ENCODE measurements at places on chromosomes 6 and 20.

DNA sequence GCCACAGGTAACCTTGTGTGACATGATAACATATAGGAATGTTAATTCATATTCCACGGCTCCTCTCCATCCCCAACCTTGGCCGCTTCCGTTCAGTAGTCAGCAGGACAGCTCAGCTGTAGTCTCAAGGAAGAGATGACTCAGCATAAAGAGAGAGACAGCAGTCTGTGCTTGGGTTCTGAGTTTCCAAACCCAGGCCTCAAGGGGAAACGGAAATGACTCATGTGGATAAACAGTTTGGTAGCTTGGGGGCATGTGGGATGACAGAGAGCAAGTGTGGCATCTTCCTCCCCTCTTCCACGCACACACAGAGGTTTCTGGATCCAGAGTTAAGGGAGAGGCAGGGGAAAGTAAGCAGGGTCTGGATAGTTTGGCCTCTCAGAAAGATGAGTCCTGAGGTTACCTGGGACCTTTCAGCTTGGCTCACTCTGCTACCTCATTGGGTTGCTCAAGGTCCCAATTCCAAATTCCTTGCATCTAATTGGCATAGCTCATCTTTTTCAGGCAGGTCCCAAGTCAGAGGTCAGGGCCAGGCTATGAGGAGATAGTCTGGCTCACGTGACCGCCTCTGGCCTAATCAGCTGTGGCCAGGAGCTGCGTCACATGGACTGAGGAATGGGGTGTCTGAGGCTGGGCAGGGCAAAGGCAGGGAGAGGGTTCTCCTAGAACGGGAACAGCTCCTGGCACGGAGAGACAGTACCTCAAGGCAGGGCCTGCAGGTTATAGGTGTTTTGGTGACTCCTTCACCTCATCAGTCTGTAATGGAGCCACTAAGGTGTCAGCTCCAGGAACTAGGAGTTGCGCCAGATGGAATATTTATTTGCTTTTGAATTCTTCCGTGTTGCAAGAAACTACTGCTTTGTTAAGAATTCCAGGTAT, 36.5 kb upstream of the MLN start:
- DNase-seq: peak; percentile 91

DNA sequence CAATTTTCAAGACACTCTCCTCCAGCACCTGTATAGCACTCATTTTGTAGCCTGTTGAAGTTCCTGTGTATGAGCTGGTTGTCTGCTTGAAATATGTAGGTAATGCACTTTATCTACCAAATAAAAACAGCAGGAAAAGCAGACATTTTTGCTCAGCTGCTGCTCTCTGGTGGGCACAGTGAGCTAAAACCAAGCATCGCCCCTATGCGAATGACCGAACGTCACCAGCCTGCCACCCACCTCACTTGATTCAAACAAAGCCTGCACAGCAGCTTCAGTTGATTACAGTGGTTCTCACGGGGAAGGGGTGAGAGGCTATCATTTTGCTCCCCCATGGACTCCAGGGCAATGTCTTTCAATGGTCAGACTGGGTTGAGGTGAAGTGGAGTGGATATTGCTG, 185.7 kb downstream of the SASH1 start:
- DNase-seq: no peak

GRCh38 chr6:31585491-31585890, 586 bp upstream of the LST1 start:
- DNase-seq: peak; percentile 27

DNA sequence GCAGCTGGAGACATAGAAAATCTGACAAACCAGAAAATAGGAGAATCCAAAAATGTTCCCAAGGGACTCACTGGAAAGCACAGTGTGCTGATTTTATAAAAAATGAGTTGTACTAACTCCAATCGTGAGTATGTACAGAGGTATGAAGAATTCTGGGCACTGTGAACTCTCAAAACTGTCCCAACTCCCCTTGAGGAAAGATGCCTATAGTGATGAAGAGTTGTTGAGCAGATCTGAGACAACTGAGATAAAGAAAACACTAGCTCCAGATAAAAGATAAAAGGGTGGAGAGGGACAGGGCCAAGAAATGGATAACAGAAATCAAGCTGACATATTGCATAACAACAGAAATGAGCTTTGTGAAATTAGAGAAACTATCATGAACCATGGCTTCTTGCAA, 481.4 kb downstream of the MAFB start:
- DNase-seq: no peak

DNA sequence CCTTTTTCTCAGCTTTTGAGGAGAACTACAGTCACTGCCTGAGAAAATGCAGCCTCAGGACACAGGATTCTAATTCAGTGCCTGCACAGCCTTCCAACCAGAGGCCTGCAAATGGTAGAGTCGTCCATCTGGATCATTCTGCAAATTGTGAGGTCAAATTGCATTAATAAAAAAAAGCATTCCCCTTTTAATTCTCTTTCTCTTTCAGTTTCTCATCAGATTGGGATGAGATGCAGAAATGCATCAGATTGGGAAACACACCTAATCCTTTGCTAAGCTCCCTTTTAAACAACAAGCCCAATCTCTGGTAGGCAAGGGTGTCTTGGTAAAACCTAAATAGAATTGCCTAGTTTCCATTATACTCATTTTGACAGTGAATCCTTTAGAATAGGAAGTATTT, 838.8 kb downstream of the MAFB start:
- no peak for DNase-seq

DNA sequence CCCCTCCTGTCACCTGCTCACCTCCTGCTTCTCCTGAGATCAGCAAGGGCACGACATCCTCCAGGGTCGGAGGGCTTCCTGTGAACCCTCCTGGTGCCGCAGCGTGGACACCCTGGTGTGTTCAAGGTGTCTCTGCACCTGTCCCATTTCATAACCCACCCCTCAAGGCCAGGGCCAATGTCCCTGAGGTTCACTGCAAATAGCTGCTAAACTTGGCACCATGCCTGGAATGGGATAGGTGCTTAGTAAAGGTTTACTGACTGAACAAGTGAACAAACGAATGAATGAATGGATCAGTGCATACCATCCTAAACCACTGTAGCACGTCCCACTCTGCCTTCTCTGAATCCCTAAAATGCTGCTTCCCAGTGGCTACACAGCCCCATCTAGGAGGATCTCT, 35.0 kb downstream of the SIRPA start:
- DNase-seq: no peak

DNA sequence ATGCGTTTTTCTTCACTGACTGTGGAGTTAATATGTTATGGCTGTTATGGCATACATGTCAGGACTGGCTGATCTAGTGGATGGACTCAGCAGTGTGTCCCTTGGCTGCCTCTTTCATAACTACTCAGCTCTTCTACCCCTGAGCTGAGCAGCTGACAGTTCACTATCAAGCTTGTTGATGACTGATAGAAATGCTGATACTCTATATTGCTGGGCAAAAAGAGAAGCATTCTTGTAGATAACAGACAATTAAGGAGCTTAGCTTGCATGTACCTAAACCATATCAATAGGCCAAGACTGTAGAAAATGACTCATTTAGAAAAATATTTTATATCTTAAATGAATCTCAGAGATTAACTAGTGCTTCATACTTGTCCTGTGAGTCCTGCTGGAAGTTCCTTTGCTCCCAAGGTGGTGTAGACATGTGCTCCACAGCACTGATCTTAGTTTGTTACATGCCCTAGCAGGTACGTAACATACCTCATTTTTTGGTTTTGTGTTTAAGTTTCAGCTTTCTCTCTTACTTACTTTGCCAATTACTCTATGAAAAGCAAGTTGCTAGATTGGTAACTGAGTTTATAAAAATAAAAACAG, 236.9 kb downstream of the GMDS start:
- no peak for DNase-seq

GRCh38 chr6:77740380-77740779, 87.5 kb downstream of the MEI4 start:
- DNase-seq: no peak

- DNase-seq: peak; percentile 81
These were observed 24.5 kb upstream of the SMIM29 start for GRCh38 chr6:34273242-34273805.

DNA sequence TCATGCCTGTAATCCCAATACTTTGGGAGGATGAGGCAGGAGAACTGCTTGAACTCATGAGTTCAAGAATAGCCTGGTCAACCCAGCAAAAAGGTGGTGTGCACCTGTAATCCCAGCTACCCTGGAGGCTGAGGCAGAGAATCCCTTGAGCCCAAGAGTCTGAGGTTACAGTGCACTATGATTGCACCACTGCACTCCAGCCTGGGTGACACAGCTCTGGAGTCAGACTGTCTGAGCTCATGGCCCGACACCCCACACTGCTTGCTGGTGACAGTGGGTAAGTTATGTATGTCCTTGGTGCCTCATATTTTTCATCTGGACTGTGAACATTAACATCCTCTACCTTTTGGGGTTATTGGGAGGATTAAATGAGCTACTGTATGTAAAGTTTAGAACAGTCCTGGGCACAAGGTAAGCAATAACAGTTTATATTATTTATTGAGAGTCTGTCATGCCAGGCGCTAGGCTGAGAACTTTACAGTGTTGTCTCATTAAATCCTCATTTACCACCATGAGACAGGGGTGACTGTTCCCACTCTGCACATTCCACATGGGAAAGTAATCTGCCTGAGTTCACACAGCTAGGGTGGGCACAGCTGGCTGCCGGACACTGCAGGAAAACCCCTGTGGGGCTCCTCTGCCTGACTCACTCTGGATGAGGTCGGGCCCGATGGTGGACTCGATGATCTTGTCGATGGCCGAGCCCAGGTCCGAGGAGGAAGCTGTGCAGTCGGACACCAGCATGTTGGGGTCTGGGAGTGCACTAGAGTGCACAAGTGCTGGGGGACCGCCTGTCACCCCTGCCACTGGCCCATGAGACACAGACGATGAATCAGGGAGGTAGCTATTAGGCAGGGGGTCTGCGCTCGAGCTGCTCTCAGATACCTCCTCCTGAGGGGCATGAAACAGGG, 2.9 kb downstream of the ZNF335 start:
- DNase-seq: peak; percentile 10

GRCh38 chr6:8881663-8882062, 446.3 kb upstream of the SLC35B3 start:
- DNase-seq: peak; percentile 83

DNA sequence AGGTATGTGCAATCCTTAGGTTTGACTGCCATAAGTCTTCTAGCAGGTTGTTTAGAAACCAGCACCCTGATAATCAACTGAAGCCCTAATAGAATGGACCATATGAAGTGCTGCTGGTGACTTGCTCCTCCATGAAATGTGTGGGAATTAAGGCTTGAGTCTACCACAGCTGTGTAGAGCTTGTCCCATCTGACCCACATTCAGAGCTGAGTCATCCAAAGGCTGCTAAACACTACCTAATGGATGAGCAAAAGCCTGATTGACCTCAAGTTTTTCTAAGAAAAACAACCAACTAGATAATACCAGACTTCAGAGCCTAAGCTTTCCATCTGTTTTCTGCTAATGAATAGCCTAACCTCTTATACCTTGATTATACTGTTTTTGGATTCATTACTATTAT, 120.3 kb upstream of the MOCS1 start:
- DNase-seq: no peak

DNA sequence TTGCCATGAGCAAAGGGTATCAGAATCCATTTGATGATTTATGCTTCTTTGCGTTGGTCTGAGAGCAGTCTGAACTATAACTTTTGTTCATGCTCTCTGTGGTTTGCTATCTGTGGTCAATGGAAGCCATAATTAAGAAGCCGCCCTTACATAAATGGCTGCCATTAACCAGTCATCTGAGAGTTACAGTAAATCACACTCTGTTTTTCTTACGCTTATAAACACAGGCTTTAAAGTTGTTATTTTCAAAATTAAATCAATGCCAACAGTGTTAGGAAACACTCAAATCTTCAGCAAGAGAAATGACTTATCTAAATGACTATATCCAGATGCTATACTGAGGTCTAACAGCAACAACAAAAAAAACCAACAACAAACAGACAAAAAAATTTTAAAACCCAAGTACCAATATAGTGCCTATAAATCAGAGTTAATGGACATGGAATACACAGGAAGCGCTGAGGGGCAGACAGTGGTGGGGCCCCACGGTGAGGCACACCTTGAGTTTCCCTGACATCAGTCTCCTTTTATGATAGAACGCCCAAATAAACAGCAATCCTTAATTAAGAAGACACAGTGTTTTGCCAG, 108.0 kb upstream of the C6orf118 start:
- no peak for DNase-seq

DNA sequence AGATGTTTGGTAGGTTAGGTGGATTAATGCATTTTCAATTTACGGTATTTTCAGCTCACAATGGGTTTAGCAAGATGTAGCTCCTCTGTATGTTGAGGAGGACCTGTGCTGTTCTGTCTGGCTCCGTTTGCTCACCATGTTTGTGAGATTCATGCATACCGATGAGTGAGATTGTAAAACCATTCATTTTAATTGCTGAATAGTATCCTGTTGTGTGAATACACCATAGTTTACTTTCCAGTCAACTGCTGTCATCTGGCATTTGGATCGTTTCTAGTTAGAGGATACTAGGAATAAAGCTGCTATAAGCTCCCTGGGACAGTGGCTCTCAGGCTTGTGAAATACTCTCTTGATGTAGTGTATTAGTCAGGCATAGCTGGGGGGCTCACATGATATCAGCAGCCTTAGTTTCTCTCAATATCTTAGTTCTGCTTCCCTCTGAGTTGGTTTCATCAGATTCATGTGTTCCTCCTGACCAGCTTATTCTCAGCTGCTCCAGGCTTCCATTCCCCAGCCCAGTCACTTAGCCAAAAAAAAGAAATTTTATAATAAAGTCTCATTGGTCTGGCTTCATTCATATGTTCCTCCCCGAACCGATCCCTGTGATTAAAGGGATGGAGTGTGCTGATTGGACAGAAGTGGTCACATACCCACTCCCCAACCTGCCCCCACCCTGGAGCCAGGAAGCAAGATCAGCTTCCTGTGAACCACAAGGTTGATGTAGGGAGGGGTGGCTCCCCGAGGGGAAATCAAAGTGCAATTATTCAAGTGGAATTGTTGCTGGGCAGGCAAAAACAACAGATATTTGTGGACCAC, 10.9 kb upstream of the B4GALT5 start:
- DNase-seq: peak; percentile 86

All from inflammatory macrophage (primary cell).